ENCODE measurements at places on chromosomes 6 and 20.

DNA sequence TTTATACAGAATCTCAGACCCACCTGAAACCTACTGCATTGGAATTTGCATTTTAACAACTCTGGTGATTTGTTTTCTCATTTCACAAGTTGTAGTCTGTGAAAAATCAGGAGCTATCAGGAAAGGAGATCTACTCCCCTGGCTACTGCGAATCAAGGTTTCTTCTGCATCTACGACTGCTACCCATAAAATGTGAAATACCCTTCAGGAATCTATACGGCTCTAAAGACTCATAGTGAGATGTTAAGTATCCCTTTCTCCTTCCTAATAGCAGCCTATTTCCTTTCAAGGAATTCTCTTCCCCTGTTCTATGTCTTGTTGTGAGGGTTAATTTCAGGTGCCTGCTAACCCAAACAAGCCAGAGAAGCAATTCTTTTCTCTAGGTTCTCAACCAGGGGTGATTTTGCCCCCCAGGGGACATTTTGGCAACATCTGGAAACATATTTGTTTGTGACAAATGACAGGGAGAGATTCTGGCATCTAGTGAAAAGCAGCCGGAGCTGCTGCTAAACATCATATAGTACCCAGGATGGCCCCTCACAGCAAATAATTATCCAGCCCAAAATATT is 26.3 kb downstream of the WFDC3 start:
- no peak for DNase-seq

- DNase-seq: no peak
Measured at GRCh38 chr6:92376691-92377090, 1042.7 kb downstream of the EPHA7 start.

- DNase-seq: no peak
Measured at GRCh38 chr20:62573817-62574216, 68.5 kb upstream of the SLCO4A1 start.

DNA sequence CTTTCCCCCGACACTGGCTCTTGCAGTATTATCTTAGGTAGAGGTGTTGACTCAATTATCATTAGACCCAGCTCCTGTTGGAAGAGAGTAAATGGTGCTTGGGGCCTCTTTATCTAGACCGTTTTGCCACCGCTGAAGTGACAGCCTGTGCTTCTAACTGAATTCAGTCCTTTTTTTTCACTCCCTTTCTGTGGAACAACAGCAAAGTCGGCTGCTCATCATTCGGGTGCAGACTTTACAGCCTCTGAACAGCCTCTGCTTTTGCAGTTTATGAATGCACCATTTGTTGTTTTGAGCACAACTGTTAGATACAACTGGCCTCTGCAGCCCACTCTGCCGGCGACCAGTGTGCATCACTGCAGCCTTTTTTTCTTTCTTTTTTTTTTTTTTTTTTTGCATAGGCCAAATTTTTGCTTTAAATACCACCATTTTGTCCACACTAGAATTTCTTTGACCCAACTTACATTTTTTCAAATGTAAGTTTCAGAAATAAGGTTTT is 35.8 kb downstream of the RREB1 start:
- no peak for DNase-seq

DNA sequence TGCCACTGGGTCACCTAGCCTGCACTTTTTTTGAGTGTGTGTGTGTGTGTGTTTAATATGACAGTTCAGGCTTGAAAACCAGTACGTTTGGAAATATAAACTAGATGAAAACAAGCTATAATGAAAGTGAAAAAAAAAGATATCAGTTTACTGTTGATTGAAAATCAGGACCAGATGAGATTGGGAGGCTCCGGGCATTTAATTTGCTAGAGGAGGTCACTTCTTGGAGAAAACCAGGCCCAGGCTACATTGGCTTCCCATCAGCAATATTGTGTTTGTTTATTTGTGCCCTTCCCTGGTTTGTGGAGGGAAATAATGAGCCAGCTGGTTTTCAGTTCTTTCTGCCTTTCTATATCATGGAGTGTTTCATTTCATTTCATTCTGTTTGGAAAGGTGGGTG is 246.6 kb upstream of the JAG1 start:
- no peak for DNase-seq

Data from activated CD4-positive, alpha-beta T cell treated with anti-CD3 and anti-CD28 coated beads for 4 hours (primary cell).